ENCODE measurements at places on chromosomes 3 and 15.

DNA sequence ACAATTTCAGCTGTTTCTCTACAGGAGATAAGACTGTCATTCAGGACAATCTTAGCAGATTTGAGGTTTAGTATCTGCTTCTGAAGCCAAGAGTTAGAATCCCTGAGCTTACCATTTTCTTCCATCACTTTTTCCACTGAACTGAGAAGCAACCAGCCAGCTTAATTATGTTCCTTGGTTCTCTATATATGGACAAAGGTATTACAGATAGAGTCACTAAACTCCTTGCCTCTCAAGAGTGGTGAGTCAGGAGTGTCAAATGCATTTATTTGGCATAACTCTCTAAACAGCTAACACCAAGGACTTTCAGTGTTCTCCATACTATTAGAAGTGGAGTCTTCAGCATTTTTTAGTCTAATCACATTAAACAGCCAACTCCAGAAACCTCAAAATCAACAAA is 239.3 kb downstream of the ALCAM start:
- peak; percentile 45 for DNase-seq

DNA sequence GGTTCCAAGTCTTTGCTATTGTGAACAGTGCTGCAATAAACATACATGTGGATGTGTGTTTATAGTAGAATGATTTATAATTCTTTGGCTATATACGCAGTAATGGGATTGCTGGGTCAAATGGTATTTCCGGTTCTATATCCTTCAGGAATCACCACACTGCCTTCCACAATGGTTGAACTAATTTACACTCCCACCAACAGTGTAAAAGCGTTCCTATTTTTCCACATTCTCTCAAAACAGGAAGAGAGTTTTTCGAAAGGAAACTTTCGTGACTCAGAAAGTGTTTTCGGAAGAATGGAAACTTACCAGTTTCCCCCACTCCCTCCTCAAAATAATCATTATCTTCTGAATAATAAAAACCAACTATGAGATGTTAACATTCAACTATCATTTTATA is 205.8 kb downstream of the ALCAM start:
- DNase-seq = no peak

DNA sequence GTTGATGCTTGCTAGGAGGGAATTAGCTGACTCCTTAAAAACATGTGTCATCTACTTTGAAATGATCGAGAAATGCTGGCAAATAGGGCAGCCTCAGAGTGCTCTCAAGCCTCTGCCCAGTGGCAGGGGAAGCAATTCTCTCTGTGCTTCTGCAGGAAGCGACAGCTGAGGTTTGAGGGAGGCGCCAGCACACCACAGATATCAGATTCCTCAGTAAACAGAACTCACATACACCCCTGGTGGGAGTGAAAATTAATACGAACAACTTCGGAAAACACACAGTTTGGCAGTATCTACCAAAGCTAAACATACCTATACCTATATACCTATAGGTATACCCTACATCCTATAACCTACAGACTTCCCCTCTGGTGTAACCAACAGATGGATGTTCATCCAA is 61.3 kb downstream of the NSMCE3 start:
- DNase-seq = no peak

- DNase-seq = peak; percentile 82
Measured at GRCh38 chr3:101695779-101696372, 9.4 kb upstream of the RPL24 start.

- DNase-seq = no peak
Measured at GRCh38 chr15:70613271-70613670, 150.1 kb downstream of the UACA start.

GRCh38 chr3:9222049-9222448 is 27.4 kb downstream of the SRGAP3 start:
- no peak for DNase-seq

- DNase-seq = peak; percentile 70
Measured at GRCh38 chr3:59052803-59053411, 3.1 kb upstream of the CFAP20DC start.

DNA sequence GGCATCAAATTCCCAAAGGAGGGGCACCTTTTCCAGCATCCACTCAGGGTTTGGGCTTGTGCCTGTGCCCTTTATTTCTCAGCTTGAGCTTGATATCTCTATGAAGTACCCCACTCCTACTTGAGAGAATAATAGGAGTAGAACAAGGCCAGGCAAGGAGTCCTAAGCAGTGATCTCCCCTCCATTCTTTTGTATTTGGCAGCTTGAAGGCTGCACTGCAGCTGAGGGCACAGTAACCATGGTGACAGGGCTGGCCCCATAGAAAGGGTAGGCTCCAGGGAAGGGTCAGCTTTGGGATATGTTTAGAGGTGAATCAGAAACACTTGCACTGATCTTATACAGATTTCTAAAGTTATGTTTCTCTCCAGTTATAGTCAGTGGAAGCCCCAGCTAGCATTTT is 145.4 kb upstream of the SLC24A5 start:
- no peak for DNase-seq

GRCh38 chr3:197926418-197926817 is 23.6 kb upstream of the RPL35A start:
- no peak for DNase-seq

GRCh38 chr15:62153228-62153627 is 11.9 kb downstream of the C2CD4B start:
- peak; percentile 14 for DNase-seq

DNA sequence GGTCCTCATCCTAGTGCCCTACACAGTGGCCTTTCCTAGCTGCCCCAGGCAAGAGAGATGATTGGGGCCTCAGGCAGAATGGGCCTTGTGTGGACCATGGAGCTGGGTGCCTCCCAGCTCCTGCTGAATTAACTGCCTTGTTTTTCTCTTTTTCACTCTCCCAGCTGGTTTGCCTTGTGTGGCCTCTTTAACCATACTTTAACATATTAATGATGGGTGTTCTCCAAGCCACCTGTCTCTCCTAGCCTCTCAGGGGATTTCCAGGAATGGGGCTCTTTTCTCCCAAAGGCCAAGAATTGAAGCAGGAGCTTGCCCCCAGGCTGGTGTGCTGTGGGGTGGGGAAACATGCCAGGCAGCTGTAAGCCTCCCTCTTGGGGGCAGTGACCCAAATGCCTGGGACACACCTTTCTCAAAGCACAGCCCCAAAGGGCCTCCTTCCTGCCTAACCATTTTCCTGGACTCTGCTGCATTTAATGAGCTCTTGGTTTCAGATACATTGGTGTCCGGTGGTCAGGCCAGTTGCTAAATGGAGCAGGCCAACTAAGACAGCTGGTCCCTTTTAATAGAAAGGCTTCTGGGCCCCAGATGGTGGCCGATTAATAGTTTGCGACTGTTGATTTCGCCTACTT is 5.6 kb downstream of the ALPK3 start:
- DNase-seq = no peak

DNA sequence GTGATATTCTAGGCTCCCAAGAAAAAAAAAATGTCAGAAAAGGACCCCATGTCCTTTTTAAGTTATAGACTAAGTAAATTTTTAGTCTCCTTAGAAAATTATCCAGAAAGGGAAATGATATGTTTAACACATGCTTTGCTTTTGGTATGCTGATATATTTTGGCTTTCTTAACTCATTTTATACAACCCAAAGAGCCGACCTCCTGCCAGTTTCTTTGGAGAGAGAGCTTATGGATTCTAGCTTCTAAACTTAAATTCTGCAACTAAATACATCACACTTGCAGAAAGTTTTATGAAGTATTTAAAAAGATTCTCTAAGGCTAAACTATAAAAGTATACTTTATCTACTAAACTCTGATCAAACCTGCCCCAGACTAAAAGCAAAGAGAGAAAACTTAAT is 43.9 kb upstream of the ZPLD1 start:
- no peak for DNase-seq

GRCh38 chr3:11060500-11061251 is 68.1 kb downstream of the SLC6A1 start:
- peak; percentile 70 for DNase-seq

DNA sequence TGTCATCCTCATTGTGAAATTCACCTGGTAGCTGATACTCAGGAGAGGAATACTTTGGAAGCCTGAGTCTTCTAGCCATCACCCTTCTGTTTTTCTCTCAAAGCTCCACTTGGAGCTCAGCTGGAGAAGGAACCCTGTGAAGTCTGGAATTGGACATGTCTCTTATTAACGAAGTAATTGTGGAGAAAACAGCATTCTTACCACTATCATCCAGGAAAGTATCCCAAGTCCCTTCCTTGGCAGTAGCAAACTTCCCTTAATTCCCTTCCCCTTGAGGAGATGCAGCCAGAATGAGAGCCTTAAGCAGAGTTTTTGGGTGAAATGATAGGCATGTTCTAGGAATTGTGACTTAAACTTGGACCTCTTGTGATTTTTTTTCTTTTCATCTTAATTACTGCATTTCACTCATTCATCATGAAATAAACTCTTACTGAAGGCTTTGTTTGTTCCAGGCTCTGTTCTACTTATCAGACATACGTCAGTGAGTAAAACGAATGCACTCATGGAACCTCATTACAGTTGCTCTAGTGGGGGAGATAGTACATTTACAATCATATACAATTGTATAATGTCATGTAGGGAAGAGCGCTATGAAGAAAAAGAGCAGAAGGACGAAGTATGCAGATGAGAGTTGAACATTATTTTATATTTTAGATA is 30.5 kb upstream of the TCF12 start:
- DNase-seq = no peak

DNA sequence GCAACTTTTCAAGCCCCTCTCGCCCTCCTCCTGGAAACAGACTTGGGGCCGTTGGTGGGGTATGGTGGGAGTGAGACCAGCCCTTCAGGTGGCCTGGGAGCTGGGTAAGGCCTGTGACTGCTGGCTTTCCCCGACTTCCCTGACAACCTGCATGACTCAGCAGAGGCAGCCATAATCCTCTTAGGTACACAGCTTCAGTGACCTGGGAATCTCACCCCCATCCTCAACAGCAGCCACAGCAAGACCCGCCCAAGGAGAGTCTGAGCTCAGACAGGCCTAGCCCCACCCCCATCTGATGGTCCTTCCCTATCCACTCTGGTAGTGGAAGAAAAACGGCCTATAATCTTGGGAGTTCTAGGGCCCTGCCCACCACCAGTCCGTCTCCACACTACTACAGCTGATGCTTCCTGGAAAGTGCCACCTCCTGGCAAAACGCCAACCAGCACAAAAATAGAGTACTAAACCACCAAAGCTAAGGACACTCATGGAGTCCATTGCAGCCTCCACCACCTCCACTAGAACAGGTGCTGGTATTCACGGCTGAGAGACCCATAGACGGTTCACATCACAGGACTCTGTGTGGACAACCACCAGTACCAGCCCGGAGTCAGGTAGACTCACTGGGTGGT is 13.1 kb upstream of the SLC27A2 start:
- DNase-seq = no peak

- DNase-seq = no peak
Measured at GRCh38 chr3:181703601-181704420, 7.9 kb upstream of the SOX2 start.

DNA sequence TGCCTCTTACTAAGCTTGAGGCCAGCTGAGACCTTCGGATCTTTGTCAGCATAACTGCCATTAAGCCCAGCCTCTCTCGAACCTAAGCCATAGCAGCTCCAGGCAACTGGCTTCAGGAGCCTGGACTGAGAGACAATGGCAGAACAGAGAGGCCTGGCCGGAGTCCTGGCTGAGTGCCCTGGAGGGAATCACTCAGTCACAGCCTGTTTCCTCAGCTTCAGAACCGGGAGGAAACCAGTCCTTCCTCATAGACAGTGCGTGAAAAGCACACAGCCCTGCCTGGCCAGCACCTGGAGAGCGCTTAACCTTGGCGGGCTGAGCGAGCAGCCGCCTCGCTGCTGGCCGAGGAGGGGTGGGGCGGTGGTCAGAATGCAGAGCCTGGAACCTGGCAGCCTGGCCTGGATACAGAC is 21.6 kb downstream of the RNU5B-1 start:
- DNase-seq = no peak

DNA sequence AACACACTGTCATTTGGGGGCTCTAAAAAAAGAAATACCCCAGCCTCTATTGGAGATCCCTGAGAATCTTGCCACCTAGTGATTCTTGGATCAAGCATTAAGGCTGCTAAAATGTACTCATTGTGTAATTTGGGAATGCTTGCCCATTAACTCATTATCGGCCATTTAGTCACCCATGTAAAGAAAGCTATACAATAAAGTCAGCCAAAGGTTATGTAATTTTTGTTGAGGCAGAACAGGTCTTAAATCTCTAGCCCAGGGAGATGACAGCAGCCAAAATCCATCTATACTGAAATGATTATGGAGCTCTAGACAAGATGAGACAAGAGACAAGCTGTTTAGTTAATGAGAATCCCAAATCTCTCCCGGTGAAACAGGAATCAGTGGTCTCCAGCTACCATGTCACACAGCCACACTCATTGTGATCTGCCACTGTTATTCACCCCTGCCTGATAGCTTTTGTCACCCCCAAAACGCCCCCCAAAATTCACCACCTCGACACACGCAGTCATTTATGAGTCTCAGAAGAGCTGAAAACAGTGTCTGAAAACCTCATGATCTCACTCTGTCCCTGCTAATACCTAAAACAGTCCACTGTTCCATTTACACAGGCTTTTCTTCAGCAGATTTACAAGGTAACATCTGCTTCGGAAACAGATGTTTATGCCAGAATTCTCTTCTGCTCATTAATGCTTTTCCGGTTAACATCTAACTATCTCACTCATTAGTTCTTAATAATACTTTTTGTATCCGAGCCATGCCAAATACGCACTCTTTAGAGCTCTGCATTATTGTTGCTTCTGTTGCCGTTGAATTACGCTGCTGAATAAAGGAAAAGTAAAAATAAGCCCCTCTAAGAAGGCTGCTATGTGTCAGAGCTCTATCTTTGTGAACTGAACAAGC is 138.5 kb downstream of the RORA start:
- DNase-seq = no peak

- no peak for DNase-seq
Measured at GRCh38 chr3:142866841-142867631, 21.8 kb downstream of the PCOLCE2 start.

GRCh38 chr15:52280326-52281084 is 15.1 kb downstream of the MYO5C start:
- DNase-seq = no peak

GRCh38 chr15:83559310-83559966 is 94.5 kb upstream of the ADAMTSL3 start:
- DNase-seq = peak; percentile 67

GRCh38 chr3:129015388-129016105 is 14.4 kb downstream of the EFCC1 start:
- no peak for DNase-seq

- no peak for DNase-seq
Measured at GRCh38 chr3:48084170-48084569, 68.0 kb upstream of the MAP4 start.

DNA sequence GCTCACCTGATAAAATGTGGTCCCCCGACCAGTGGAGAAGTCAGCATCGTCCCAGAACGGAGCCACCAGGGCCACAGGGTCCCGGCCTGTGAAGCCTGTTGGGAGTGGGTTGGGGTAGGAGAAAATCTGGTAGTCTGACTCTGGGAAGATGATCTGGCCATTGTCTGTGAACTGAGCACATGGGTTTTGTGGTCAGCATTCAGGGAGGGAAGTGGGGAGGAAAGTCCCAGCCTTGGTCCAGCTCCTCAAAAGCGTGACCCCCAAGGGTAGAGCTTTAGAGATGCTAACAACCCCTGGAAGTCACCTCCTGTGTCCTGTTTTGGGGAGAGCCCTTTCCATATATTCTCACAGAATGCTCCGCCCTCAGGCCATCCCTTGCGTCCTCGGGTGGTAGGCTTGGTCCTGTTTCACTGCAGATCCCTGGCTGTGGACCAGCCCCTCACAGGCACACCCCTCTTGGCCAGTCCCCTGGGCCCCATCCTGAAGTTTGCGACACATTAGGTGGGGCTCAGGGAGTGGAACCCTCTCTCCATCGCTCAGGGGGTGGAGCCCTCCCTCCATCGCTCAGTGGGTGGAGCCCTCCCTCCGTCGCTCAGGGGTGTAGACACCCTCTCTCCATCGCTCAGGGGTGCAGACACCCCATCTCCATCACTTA is 40.0 kb downstream of the MUC4 start:
- no peak for DNase-seq

All from ELR (cell line).